ENCODE measurements at places on chromosomes 12 and 14.

DNA sequence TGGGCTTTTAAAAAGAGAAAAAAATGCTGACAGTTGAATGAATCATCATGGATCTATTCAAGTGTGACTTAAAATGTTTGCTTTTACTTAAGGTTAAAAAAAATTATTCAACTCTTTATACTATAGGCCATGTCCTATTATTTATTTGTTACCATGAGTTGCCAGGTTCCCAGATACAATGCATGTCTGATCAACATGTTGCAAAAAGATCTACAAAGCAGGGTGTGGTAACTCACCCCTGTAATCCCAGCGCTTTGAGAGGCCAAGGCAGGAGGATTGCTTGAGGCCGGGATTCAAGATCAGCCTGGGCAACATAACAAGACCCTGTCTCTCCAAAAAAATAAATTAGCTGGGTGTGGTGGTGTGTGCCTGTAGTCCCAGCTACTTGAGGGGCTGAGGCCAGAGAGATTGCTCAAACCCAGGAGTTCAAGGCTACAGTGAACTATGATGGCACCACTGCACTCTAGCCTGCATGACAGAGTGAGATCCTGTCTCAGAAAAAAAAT is 460.8 kb downstream of the BCAT1 start:
- no peak for DNase-seq

GRCh38 chr12:45498645-45499044 is 230.9 kb upstream of the ARID2 start:
- no peak for DNase-seq

GRCh38 chr12:90910958-90911357 is 44.0 kb downstream of the CCER1 start:
- DNase-seq = no peak

DNA sequence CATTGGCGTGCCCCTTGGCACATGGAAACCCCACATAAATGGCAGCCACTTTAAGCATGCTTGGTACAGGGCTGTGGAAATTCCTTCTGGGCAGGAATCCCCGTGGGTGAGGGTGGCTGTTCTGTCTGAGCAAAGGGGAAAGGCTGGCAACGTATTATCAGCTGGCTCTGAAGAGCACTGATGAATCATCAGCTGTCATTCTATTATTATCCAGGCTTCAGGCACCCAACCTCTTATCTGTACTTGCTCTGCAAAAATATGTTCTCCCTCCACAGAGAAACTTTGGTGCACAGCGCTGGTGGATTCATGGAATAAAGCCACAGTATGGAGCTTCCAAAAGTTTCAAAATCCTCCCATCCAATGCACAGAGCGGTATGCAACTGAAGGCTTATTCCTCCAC is 167.1 kb downstream of the TBX5 start:
- no peak for DNase-seq

- DNase-seq = peak; percentile 40
These were observed 42.3 kb upstream of the MDM1 start for GRCh38 chr12:68374307-68374982.

DNA sequence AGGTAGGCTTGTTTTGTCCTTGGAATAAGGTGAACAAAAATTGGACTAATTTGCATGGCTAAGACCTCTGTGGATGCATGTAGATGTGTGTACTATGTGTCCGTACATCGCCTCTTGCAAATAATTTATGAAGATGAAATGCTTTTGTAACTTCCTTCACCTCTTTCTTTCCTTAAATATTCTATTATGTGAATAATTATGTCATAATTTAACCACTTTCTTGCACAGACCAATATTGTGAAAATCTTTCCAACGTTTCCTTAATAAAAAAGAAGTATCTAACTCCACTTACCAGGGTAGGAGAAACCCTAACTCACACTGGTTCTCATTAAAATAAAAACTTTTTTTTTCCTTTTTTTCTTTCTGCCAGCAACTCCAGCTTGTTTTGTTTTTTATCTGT is 4.0 kb downstream of the NANOG start:
- DNase-seq = no peak

DNA sequence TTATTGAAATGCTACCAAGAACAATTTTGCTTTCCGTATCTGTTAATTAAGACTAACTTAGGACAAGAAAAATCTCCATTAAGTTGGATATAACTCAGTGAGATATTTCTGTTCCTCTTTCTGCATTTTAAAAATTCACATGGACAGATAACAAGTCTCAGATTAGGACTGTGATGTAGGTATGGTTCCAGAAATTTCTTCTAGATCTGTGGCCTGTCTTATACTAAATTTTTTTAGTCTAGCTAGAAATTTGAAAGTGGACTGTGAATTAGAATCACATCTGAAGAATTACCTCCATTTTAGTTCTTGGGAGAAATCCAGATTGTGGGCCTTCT is 41.6 kb downstream of the USP15 start:
- DNase-seq = no peak

DNA sequence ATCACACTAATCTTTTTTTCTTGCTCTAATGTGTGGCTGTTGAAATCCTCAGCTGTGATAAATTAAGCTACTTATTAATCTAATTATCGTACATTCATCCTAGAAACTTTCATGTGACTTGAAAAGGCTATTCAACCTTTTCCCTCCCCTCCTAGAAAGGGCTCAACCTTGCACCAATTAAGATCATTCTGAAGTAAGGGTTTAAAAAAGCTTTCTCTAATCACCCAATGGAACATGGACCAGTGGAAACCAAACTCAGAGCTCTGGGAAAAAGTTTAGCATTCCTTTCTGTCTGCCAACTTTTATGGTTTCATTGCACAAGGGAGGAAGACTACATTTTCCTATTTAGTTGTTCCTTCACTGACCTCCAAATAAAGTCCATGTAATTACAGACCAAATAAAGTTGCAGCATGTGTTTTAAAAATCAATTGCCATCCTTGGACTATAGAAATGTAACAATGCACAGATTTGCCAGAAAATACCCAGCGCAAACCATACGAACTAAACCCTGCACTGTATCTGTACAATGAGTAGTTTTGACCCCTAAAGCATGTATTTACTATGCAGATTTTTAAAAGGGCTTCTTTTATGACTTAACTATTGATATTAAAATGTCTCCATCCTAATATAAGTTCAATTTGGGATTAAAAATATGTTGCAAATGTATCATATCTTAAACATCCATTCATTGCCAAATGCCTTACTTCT is 142.6 kb upstream of the OTX2 start:
- no peak for DNase-seq

- DNase-seq = no peak
These were observed 124.8 kb downstream of the NPAS3 start for GRCh38 chr14:33063521-33063920.

DNA sequence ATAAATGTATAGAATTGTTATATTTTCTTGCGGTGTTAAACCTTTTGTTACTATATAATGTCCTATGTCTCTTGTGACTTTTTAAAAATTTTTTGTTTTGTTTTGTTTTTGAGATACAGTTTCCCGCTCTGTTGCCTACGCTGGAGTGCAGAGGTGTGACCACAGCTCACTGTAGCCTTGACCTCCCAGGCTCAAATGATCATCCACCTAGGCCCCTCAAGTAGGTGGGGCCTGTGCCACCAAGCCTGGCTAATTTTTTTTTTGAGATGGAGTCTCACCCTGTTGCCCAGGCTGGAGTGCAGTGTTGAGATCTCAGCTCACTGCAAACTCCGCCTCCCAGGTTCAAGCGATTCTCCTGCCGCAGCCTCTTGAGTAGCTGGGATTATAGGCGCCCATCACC is 26.5 kb upstream of the RCOR1 start:
- DNase-seq = no peak

GRCh38 chr12:857611-858010 is 91.9 kb downstream of the RAD52 start:
- no peak for DNase-seq

GRCh38 chr14:51444353-51445000 is 204.4 kb downstream of the TMX1 start:
- no peak for DNase-seq

- no peak for DNase-seq
These were observed 38.5 kb downstream of the LTBP2 start for GRCh38 chr14:74573421-74574089.

DNA sequence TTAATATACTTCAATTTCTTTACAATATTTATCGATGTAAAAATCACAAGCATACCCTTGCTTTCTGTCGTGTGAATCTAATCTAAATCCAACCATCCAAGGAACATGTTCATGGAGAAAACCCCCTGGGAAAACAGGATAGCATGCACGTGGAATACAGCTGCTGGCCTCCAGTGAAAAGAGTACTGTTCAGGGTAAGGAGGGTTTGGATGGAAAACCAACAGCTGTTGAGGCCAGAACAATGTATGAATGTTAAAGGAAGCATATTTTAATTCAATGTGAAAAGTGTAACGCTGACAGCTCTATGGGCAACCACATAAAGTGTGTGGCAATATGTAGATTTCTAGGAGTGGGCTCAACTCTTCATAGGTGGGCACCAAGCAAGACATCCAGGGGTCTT is 344.0 kb downstream of the TMEM132D start:
- DNase-seq = no peak

- DNase-seq = no peak
These were observed 125.9 kb upstream of the NTF3 start for GRCh38 chr12:5305886-5306545.

DNA sequence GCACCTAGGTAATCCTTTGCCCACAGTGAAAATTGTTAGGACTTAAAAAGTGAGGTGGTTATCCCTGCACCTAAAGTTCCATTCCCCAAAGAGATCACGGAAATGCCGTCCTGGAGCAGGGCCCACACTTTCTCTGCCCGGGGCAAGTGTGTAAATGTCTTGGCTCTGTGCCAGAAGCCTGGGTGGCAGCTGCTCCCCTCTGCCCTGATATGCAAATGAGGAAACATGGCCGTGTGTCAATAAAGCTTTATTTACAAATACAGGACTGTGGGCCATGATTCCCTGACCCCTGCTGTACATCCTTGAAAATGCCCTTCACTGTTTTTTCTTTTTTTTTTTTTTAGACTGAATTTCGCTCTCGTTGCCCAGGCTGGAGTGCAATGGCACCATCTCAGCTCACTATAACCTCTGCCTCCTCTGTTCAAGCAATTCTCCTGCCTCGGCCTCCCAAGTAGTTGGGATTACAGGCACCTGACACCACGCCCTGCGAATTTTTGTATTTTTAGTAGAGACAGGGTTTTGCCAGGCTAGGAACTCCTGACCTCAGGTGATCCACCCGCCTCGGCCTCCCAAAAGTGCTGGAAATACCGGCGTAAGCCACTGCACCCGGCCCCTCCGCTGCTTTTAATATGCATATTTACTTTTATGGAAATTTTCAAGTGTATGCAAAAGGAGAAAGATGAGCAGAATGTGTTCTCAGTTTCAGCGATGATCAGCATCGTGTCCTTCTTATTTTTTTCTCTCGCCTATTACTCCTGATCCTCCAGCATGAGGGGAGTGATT is 75.5 kb downstream of the GALNT9 start:
- DNase-seq = no peak

- DNase-seq = peak; percentile 45
These were observed 127.0 kb downstream of the ERC1 start for GRCh38 chr12:1117970-1118563.

- DNase-seq = no peak
These were observed 15.8 kb downstream of the KRT18 start for GRCh38 chr12:52964556-52965336.

DNA sequence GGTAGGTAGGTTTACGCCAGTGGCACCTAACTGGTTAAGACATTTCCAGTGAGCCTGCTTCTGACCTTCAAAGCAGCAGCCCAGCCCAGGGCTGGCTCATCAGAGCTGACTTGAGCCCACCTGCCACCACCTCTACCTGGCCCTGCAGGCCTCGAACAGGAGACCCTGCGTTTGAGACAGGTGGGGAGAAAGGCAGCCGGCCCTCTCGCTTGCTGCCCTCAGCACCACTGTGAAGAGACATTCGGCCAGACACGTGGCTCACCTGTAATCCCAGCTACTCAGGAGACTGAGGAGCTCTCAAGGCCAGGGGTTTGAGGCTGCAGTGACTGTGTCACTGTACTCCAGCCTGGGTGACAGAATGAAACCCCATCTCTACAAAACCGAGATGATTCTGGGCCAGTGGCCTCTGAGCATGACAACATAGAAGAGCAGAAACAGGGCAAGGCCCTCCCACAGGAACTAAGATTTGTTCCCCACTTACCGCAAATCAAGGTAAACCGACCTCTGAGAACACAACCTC is 74.2 kb downstream of the TESC start:
- no peak for DNase-seq

GRCh38 chr14:70073924-70074566 is 114.7 kb downstream of the SLC8A3 start:
- peak; percentile 56 for DNase-seq

GRCh38 chr12:3705354-3705675 is 47.6 kb downstream of the CRACR2A start:
- DNase-seq = no peak

DNA sequence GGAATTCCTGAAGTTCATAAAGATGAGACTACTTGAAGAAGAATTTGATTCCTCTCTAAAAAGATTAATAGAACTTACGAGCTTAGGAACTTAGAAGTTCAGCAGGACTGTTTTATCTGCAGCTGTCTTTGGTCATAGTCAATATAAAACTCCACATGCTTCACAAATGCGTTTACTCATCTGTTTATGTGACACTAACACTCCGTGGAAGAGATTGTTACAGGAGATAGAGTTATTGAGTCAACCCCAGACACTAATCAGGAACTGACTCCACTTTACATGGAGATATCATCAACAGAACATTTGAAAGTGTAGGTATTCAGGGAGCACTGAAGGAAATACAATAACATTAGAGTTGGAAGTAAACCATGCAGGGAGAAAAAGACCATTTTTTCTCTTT is 92.8 kb downstream of the LRFN5 start:
- DNase-seq = no peak

All from stimulated activated CD4-positive, alpha-beta T cell treated with anti-CD3 and anti-CD28 coated beads, TNF-alpha, amount 100 ng/mL, for 24 hours (primary cell).